CD4-positive, alpha-beta T cell treated with Interleukin-12 subunit alpha and Interleukin-12 subunit beta, for 1 hour (primary cell): ENCODE measurements at places on chromosomes 7 and 10.

GRCh38 chr10:86078639-86079035 lies 288.0 kb downstream of the GRID1 start:
- DNase-seq: no peak

DNA sequence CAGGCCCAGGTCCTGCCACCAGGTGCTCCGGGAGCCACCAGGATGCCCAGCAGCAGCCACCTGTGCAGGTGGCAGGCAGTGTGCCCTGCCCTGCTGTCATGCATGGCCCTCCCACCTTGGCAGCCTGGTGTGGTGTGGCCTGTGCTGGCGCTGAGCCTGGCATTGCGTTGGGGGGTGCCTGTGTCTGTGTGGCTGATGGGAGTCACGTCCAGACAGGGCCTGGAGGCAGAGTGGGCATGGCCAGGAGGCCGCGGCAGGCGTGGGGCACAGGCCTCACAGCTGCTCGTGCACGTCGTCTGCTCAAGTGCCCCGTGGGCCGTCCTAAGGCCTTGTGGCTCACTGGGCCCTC lies 8.7 kb downstream of the TTYH3 start:
- DNase-seq: no peak

GRCh38 chr10:43263551-43264343 lies 3.1 kb downstream of the RASGEF1A start:
- DNase-seq: no peak

DNA sequence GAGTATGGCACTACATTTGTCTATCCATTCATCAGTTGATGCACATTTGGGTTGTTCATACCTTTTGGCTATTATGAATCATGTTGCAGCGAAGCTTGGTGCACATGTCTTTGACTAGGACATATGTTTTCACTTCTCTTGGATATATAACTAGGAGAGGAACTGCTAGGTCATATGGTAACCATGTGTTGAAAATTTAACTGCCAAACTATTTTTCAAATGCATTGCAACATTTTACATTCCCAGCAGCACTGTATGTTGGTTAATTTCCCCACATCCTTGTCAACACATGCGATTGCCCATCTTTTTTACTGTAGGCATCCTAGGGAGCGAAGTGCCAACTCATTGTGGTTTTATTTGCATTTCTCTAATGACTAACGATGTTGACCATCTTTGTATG lies 183.4 kb downstream of the PRKCQ start:
- DNase-seq: no peak

GRCh38 chr10:18164748-18165361 lies 24.6 kb downstream of the CACNB2 start:
- no peak for DNase-seq

DNA sequence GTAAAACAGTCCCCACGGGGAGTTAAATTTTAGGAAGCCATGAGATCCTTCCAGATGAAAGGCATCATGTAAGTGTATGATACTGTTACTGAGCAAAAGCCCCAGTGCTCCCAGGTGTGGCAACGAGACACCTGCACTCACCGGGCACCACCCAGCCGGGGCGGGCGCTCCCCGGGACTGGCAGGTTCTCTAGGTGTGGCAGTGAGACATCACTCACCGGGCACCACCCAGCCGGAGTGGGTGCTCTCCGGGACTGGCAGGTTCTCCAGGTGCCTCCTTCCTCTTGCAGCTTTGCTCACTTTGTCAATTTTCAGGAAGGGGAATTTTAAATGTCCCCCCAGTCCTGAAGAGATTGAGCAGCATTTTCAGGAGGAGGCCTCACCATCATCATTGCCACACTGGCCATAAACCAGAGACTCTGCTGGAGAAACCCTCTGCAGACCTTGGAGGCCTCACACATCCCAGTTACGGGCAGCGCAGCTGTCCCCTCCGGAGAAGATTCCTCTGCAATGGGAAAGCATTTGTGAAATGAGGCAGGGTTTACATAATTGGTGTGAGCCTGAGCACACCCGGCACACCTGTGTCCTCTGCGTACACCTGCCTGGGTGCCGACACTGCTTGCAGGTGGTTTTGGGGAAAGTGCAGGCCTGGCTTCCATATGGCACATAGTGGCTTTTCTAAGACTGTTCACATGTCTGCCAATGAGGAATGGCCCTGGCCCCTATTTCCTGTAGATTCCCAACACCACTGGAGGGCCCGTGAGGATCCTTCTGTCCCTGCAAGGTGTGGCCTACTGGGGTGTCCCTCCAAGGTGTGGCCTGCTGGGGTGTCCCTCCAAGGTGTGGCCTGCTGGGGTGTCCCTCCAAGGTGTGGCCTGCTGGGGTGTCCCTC lies 191.4 kb downstream of the EBF3 start:
- no peak for DNase-seq

- no peak for DNase-seq
Observed at GRCh38 chr7:157675427-157675927, 338.7 kb downstream of the DNAJB6 start.

DNA sequence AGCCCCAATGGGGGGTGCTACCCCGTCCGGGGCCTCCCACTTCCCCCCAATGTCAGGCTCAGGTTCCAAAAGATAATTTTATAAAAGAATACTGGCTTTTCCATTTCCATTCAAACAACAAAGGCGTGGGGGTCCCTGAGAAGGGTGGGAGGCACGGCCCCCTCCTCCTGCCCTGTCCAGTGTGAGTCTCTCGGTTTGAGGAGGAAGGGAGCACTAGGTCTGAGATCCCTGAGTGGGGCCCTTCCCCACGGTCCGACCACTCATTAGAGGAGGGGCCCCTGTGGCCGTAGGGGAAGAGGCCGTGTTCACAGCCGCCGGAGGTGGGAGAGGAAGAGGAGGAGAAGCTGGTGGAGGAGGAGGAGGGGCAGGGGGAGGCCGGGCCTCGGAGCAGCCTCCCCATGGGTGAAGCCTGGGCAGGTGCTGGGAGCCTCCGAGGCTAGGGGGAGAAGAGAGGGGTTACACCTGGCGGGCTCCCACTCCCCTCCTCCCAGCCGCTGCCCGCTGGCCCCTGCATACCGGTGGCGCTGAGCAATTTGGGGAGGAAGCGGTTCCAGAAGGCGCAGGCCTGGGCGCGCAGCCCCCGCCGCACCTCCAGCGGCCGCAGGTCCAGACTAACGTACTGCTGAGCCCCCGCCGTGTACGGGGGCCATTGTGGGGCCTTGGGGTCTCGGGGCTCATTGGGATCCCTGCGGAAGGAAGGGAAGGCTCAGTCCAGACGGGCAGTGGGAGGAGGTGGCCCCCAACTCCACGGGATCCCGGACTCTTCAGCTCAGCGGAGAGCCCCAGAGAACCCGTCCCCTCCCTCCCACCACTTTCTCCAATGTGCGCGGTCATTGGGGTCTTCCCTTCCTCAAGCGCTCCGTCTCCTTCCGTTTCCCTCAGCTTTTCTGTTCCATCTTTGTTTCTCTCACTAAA lies 1.4 kb upstream of the UFSP1 start:
- DNase-seq: no peak

DNA sequence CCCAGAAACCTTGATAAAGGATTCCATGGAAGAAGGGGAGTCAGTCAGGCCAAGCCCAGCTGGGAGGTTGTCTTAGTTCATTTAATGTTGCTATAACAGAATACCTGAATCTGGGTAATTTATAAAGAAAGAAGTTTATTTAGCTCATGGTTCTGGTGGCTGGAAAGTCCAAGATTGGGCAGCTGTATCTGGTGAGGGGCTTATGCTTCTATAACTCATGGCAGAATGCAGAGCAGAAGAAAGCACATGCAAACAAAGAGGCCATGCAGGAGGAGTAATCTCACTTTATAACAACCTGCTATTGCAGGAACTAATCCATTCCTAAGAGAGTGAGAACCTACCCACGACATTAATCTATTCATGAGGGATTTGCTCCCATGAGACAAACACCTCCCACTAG lies 54.2 kb upstream of the ANKRD1 start:
- no peak for DNase-seq

GRCh38 chr7:139750459-139751095 lies 27.2 kb downstream of the HIPK2 start:
- no peak for DNase-seq

DNA sequence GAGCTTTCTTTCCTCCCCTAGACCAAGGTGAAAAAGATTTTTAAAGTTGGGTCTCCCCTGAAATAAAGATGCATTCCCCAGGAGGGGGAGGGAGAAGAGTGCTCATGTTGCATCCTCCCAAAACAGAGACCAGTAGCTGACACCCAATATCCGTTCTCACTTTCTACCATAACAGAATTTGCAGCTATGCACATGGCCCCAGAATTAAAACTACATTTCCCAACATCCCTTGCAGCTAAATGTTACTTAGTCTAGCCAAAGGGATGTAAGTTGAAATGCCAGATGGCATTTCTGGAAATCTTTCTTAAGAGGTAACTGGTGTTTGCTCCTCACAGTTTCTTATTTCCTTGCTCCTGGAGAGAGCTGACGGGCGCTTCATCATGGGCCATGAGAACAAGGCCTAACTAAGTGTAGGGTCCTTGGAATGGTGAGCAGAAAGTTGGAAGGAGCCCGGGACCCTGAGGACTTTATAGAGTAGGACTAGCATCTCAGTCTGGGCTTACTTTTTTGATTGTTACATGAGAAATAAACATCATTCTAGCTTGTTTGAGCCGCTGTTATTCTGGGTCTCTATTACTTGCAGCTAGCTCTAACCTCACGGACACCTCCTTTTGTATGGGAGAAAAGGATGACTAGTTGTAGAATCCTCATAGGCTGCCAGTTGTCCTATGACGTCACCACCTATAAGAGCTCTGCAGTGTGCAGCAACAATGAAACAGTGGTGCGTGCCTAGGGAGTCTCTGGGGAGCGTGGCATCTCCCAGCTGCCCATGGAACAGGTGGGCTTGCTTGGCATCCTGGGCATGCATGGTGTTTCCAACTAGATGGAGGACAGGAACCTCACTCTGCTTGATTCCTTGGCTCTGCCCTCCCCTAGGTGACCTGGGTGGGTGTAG lies 46.1 kb upstream of the EXOC6 start:
- DNase-seq: no peak

GRCh38 chr10:44032216-44032615 lies 352.7 kb downstream of the CXCL12 start:
- no peak for DNase-seq

DNA sequence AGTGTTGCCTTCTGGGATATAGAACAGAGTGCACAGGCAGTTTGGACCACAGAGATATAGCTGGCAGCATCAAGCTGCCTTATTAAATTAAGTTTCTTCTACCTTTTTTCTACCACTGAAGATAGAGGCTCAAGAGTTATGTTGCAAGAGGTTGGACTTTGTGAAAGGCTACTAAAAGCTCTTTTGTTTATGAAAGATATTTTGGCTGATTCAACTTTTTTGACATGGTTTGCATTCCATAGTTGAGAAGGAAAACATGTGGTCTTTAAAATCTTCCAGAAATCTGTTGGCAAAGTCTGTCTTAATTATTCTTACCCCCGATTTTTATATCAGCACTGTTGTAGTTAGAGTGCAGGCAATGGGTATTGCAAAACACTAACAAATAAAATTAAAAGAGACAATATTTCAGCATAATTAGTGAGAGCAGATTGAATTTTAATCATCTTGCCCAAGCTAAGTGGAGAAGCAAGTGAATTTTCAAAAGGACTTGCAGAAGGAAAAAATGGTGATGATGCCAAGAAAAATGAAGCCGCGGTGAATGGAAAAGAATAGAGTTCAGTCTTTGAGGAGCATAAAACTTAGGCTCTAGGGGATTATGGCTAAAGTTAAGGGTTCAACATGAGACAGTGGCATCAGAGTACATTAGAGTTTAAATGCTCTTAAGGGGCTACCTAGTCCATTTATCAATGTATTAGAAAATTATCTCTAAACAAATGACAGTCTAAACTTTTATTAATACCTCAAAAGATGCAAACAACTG lies 450.9 kb upstream of the CNTNAP2 start:
- no peak for DNase-seq

DNA sequence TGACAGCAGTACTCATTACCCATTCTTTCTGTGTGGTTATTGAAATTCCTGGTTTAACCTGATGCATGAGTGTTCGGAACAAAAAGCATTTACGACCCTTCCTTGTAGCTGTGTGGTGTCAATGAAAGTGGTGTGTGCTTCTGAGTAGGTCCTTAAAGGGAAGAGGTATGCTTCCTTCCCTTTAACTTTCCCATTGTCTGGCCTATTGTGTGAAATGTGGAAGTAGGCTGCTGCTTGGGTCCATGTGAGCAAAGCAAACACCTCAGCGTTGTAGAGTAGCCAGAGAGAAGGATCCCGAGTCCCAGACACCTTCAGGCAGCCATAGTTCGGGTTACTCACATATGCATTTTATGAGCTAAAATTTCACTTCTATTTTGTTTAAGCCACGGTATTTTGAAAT lies 74.7 kb downstream of the TSPAN12 start:
- no peak for DNase-seq

DNA sequence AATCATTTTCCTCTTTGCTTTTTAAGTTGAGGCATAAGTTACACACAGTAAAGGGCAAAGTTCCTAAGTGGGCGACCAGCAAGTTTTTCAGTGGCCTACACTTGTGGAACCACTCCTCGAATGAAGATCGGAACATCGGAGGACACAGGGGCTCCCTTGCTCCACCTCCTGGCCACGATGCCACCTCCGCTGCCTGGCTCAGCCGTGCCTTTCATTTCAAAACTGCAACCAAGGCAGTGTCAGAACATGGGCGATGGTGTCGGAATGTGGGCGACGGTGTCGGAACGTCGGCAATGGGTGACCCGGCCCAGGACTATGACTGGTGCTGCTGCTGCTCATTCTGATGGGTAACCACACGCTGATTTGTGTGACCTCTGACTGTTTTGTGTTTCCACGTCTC lies 9.6 kb upstream of the VIPR2 start:
- DNase-seq: no peak

DNA sequence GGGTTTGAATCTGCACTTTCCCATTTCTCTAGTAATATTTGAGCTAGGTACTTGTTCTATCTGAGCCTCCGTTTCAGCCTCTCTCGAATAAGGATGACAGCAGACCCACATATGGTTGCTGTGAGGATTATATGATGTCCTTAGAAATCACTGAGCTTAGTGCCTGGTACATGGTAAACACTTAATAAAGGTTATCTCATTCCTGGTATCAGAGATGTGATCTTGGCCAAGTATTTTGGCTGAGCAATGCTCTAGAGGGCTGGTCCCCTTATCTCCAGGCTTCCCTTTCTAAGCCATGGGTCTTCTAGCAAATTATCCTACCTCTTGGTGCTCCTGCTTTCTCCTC lies 407 bp upstream of the MKRN1 start:
- DNase-seq: no peak

- DNase-seq: no peak
Observed at GRCh38 chr7:80646083-80646865, 7.8 kb downstream of the CD36 start.

- DNase-seq: no peak
Observed at GRCh38 chr7:84697506-84697905, 489.4 kb downstream of the SEMA3D start.

DNA sequence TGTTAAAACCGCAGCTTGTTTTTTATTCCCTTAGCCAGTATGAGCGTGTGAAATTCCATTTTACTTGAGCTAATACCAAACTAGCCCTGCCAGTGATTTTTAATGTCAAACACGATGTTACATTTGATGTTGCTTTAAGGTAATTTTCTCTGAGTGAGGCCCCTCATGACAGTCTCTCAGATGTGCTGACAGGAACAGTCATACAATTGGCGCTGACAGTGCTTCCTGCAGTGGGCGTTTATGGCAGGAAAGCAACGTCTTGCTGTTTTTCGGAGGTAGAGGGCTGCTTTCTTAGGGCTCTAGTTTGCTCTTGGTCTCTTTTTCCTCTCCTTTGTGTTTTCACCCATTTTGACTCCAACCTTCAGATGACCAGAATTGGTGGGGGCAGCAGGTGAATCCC lies 19.3 kb downstream of the PON1 start:
- no peak for DNase-seq
